ENCODE measurements at places on chromosomes 5 and 9. TPM values are rescaled to one million over a fixed set of nuclear protein-coding genes. Genes with fewer than 3 reads are reported as not detected.

DNA sequence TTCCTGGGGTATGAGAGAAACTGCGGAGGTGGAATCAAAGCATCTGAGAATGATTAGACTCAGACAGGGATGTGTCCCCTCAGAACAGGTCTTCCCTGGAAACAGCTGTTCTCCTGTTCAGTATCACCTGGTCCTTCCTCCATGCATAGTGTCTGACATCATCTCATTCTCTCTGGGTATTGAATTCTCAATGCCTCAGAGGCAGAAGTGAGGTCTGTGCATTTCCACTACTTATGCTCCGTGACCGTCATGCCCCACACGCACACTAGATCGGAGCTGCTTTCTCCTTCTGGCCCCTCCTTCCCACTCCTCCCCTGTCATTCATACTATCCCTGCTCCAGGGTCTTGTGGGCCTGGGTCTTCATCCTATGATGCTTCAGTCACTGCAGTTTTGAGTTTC, 61.4 kb upstream of the DAB2IP start:
- DNase-seq: no peak
- H3K36me3 ChIP-seq: no peaks in the 10 kb centered on the region
- H3K4me1 ChIP-seq: no peaks in the 10 kb centered on the region

DNA sequence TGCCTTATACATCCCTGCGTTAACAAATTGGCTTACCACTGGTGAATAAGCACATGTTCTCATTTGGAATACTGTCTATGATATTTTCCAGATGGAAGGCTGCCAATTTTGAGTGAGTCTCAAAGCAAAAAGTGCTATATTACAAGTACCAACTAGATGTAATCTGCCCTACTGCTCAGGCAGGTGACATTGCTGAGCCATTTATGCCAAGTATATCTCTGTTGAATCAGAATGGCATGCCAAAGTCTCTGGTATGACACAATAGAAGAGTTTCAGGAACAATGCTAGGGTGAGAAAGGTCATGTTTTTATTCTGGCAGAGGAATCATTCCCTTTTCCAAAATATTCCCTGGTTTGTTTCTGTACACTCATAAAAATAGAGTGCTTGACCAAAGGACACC, 356.5 kb downstream of the CDH9 start:
- H3K27ac ChIP-seq: no peak overlapping the region
- DNase-seq: no peak
- no peaks in the 10 kb centered on the region for H3K4me1 ChIP-seq

DNA sequence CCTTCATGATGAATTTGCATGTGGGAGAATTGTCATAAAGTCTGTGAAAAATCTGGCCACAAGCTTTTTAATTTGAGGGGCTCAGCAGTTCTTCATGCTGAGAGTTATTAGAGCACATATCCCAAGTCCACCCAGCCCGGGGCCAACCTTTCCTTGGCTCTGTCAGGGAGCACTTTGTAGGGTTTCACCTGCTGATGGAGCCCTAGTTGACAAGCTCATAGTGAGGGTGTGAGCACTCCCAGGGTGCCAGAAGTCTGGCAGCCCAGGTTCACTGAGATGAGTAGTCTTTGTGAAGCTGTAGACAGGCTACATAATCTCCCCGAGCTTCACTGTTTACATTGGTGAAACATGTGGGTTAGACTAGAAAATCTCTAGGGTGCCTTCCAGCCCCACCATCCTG, 97.2 kb upstream of the NREP start:
- no peak for DNase-seq
- no peaks in the 10 kb centered on the region for H3K27me3 ChIP-seq
- no peak overlapping the region for H3K27ac ChIP-seq
- no peaks in the 10 kb centered on the region for H3K4me1 ChIP-seq
- H3K4me3 ChIP-seq: no peak overlapping the region
- H3K36me3 ChIP-seq: no peaks in the 10 kb centered on the region

GRCh38 chr5:159655757-159656409, 260.4 kb upstream of the ADRA1B start:
- H3K27me3 ChIP-seq: no peaks in the 10 kb centered on the region
- no peak for DNase-seq
- no peak overlapping the region for H3K4me3 ChIP-seq

DNA sequence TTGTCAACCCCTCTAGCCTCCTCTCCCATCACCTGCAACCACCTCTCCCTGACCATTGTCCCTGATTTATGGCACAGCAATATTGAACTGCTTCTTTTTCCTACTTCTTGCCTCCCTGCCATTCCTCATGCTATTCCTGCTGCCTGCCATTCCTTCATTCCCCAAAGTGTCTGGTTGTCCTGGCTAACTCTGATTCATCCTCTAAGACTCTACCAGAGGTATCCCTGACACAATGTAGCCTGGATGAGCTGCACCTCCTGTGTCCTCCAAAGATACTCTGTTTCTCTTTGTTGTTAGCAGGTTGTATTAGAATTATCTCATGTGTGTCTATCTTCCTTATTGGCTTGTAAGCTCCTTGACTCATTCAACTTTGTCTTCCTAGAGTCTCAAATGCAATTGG, 53.5 kb upstream of the PTPN3 start:
- no peak for DNase-seq
- H3K27me3 ChIP-seq: no peaks in the 10 kb centered on the region
- H3K36me3 ChIP-seq: no peaks in the 10 kb centered on the region
- H3K27ac ChIP-seq: no peak overlapping the region
- H3K4me1 ChIP-seq: no peaks in the 10 kb centered on the region

The MYO10 gene
- 11.5 TPM for polyA plus RNA-seq

DNA sequence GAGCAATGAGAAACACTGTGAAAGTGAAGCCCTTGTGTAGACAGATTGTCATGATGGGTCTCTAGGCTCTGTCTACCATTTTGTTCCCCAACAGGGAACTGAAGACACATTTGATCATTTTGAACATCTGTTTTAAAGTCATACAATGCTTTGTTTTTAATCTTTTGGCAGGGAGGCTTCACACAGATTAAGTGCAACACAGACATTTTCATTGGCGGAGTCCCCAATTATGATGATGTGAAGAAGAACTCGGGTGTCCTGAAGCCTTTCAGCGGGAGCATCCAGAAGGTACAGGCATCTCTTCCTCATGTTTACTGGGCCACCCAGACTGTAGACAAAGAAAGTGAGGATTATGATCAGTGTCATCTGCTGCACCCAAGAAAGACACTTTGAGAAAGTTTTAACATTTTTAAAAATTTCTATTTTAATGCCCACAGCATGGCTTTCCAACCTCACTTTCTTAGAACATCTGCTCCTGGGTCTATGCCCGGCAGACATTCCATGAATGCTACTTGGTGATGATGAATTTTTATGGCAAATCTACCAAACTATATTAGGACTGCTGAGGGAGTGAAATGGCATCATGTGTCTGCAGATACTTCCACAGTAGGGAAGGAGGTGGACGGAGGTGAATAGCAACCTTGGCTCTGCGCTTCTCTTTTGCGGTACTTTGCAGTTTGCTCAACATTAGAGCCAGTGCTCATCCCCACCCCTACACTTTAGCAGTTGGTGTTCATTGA, 121.3 kb downstream of the LIFR start:
- H3K36me3 ChIP-seq: no peaks in the 10 kb centered on the region
- H3K27me3 ChIP-seq: no peaks in the 10 kb centered on the region
- DNase-seq: no peak
- H3K4me3 ChIP-seq: no peak overlapping the region
- H3K27ac ChIP-seq: no peak overlapping the region

DNA sequence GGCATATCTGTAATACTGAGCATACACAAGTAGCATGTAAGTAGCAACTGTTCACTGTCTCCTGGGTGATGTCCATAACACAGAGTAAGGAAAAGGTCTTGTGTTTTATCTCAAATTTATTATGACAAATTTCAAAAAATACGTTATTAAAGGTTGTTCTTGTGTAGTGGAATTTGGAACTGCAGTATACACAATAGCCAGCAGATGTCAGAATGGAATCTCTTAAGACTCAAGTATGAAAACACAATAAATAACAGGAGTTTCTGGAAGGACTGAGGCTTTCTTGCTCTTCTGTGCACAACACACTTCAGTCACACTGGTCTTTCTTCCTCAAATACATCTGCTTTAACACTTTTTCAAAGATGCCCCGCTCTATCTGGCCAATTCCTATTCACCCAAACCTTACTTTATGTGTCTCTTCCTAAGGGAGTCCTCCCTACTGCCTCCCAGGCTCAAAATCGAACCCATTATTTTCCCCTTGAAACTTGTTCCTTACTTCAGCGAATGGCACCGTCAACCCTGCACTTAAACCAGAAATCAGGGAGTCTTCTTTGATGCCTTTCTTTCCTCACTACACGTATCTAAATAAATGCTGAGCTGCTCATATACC, 6.5 kb upstream of the FBXO10 start:
- no peak overlapping the region for H3K27ac ChIP-seq
- DNase-seq: no peak
- no peaks in the 10 kb centered on the region for H3K4me1 ChIP-seq

The SLC36A2 gene
- not detected for polyA plus RNA-seq

DNA sequence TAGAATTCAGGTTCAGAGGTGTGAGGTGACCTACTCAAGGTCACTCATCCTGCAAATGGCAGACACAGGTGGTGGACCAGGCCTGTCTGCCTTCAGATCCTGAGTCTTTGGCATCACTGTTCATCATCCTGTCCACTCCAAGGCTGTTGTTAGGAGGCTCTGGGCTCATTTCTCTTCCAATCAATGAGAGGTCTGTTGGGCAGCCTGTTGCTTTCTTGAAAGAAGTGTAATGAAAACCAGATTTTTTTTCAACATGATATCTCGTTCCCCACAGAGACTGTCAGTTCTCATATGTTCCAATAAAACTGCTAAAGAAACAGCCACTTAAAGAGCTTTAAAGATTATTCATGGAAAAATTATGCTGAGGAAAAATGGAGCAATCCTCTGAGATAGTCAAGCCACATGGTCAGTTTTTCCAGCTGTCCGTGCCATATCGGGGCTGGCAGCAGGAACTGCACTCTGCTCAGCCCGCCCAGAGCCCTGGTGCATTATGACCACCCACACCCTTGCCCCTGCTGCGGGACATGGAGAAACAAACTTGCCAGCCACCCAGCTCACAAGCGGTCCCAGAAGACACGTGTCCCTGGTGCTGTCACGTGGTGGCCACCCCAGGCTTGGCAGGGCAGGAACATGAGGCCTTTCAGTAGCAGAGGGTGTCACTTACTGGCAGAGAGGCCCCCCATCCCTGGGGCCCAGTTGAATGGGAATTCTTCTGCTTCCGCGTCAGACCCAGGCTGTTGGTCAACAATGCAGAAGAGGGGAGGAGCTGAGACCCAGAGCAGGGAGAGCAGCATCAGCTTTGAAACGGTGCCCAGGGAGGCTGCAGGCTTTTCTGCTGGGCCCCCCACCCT, 63.7 kb upstream of the ANGPTL2 start:
- H3K4me1 ChIP-seq: no peaks in the 10 kb centered on the region
- H3K27ac ChIP-seq: no peak overlapping the region
- DNase-seq: peak; percentile 22
- H3K4me3 ChIP-seq: no peak overlapping the region
- H3K27me3 ChIP-seq: no peaks in the 10 kb centered on the region

- H3K27me3 ChIP-seq: no peaks in the 10 kb centered on the region
- H3K36me3 ChIP-seq: peaks cover 14% of the 10 kb centered on the region
- no peak for DNase-seq
- peaks cover 13% of the 10 kb centered on the region for H3K4me1 ChIP-seq
- H3K27ac ChIP-seq: peak overlapping the region; percentile 93
These were observed 902 bp downstream of the BDP1 start for GRCh38 chr5:71456362-71456743.

The ZNF474 gene
- not detected for polyA plus RNA-seq

- H3K4me1 ChIP-seq: no peaks in the 10 kb centered on the region
- DNase-seq: no peak
- no peak overlapping the region for H3K4me3 ChIP-seq
- H3K27ac ChIP-seq: no peak overlapping the region
- no peaks in the 10 kb centered on the region for H3K27me3 ChIP-seq
These were observed 19.4 kb upstream of the MED10 start for GRCh38 chr5:6397536-6398269.

DNA sequence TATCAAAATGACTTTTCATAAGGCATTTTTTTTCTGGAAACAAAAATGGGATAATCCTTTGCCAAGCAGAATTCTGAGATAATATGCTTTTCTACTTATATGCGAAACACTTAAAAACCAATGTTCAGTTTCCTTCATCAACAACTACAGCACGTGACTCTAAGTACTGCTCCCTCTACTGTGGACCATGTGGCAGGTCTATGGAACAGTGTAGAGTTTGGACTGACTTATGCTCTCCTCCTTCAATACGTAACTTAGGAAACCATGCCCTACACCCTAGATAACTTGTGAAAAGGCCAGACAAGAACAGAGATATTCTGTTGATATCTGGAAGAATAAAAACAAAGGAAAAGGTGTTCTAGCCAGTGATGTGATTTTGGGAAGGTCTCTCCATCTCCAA, 111.3 kb upstream of the GNA14 start:
- no peak overlapping the region for H3K27ac ChIP-seq
- peaks cover 5% of the 10 kb centered on the region for H3K4me1 ChIP-seq
- H3K36me3 ChIP-seq: no peaks in the 10 kb centered on the region
- no peaks in the 10 kb centered on the region for H3K27me3 ChIP-seq

- H3K4me3 ChIP-seq: no peak overlapping the region
These were observed 16.7 kb upstream of the TNPO1 start for GRCh38 chr5:72799721-72800120.

The FAM153A gene
- polyA plus RNA-seq: 4.4 TPM

The GCNT4 gene
- polyA plus RNA-seq: 3.2 TPM

DNA sequence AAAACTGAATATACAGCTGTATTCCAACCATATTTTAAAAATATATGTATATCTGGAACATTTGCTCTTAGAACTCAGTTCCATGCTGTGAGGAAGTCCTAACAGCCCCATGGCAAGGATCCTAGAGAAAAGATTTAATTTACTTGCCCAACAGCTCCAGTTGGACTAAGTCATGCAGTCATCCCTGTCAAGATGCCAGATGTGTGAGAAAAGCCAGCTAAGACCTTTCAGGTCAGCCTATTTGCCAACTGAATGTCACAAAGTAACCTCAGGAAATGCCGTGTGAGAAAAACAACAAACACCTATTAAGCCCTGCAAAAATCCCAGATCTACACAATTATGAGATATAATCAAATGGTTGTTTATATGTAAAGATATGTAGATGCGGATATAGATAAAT, 416.3 kb downstream of the NR2F1-AS1 start:
- no peaks in the 10 kb centered on the region for H3K27me3 ChIP-seq
- H3K36me3 ChIP-seq: no peaks in the 10 kb centered on the region
- no peak overlapping the region for H3K27ac ChIP-seq

Data from pancreas (tissue), 10 donors.